Suppressor macrophage (primary cell): ENCODE measurements at places on chromosomes 1 and 21.

DNA sequence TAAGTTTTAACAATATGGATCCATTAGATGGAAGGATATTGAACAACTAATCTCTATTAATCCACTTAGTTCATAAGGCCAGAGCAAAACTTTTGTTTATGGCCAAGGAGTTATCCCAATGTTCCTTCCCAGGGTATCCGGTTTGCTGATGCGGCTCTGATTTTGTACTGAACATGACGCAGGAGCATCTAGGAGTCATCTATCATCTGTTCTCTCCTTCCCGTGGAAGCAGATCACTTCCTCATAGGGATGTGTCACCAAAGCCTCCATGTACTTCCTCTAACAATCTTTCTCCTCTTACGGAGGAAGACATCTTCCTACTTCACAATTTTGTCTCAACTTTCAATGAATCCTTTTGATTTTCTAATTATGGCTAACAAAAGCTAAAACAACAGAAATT is 206.6 kb downstream of the APP start:
- peak; percentile 78 for DNase-seq

DNA sequence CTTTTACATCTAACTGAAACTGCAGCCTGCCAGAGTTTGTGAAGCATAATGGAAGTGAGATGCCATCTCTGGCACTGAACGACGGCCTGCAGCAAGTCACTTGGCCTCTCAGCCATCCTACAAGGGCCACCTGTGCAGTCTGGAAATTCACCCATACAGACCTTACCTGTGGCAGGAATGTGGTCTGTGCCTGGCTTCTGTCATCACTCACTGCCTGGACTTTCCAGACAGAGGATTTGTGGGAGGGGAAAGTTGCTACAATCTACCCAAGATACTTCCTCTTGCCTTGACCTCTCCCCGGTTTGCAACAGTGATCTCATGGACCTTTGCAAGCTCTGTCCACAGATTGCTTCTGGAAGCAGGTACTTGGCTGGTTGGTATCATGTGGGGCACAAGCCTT is 58.4 kb upstream of the ATP1B1 start:
- DNase-seq = peak; percentile 88

- no peak for DNase-seq
Measured at GRCh38 chr1:221165839-221166500, 286.7 kb downstream of the HLX start.

GRCh38 chr1:6646499-6647148 is 22.0 kb downstream of the THAP3 start:
- peak; percentile 52 for DNase-seq

GRCh38 chr1:205012391-205013140 is 30.4 kb upstream of the CNTN2 start:
- no peak for DNase-seq

DNA sequence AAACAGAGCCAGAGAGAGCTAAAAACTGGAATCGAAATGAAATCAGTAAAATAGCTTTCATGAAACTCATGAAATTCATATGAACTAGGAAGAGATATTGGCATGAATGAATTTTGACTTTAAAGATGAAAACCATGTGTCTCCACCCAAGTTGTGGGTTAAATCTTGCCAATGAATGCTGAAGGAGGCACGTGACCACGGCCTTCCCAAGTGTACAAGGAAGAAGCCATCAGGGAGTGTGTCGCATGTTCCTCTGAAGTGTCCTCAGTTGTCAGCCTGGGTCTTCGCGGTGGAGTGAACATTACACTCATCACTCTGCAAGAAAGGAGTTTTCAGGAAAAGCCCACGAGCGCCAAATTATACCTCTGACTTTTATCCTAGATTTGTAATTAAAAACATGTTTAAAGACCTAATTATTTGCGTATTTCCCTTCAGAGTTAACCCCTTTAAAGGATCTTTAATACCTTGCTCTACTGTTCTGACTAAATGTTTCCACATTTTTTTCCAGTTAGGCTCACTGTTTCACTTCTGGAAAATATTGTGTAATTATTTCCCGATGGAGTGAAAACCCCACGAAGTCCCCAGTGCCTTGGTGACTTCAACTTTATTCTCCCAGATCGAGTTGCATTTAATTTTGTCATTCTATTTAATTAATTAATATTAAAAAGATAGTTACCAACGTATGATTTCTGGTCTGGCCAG is 118.3 kb downstream of the DHRS3 start:
- no peak for DNase-seq

DNA sequence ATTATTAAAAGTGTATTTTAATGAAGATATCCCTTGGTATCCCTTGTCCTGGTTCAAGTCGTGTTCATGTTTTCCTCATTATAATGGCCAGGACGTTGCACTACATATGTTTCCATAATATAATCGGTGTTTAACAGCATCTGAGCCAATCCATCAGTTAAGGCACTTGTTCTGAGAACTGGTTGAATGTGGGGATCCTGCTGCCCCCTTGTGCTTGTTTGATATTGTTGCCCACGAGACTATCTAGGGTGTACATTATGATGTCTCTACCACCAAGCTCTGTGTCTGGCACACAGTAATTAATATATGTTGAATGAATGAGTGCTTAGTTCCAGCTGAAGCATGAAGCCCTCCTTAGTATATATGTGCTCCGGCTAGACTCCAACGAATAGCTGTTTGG is 193.0 kb downstream of the CACNA1E start:
- DNase-seq = peak; percentile 25

- DNase-seq = no peak
Measured at GRCh38 chr1:64530969-64531692, 61.2 kb downstream of the CACHD1 start.

DNA sequence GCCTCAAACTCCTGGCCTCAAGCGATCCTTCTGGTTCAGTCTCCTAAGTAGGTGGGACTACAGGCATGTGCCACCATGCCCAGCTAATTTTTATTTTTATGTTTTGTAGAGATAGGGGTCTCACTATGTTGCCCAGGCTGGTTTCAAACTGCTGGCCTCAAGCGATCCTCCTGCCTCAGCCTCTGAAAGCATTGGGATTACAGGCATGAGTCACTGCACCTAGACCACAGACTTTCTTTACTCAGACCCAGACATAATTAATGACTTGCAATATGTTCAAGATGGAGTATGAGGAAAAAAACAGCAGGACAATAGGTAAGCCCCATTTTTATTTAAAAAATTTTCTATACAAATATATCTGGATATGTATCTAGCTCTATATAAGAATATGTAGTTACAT is 13.2 kb downstream of the KANK4 start:
- DNase-seq = no peak

DNA sequence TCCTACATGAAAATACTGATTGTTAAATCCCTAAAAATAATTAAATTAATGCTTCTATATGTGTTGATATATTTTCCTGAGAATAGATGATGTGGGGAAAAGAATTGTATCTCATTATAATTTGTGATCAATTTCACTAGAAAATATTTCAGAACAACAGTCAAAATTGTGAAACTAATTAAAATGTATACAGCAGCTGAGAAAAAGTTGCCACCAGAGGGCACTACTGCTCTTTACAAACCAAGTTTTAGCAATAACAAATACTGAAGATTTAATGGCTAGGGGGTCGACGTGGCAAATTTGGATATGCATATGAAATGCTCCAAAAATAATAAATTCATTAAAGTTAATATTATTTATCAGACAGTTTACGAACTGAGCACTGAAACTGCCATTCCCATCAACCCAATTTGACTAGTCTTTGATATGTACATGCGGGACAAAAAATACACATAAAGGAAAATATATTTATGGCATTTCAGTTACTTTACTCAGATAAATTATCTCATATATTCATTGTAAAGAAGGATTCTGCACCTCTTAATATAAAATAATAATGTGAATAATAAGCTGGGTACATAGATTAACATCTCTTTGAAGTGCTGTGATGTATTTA is 96.3 kb upstream of the TMPRSS15 start:
- DNase-seq = peak; percentile 53

DNA sequence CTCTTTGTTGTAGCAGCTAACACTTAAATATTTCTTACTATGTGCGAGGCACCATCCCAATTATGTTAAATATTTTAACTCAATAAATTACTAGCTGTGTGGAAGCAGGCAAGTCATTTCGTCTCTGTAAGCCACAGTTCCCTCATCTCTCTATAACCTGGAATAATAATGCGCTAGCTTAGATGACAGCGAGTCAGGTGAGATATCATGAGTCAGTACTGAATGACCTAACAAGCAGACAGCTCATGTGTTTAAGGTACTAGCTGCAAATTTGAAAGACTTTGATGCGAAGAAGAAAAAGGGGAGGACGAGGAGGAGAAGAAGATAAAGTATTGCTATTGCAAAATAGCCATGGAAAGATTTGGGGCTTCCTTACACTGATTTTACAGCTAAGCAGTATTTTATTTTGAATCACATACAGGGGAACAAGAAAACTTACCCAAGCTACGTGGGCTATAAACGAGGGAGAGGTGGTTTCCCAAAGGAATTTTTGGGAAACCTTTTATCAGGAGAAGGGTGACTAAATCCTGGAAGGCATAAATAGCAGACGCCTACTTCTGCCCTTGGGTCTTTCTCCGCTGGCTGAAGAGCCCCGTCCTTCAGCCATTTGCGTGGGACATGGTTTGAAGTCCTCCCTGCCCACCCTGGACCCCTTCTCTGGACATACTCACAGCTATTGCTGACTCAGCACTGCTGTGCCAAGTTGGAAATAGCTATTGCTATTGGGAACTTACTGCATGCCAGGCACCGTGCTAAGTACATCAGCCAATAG is 8.9 kb downstream of the CITED4 start:
- DNase-seq = no peak

- no peak for DNase-seq
Measured at GRCh38 chr1:164748253-164748899, 189.4 kb downstream of the PBX1 start.

- DNase-seq = no peak
Measured at GRCh38 chr1:61158591-61158990, 76.2 kb downstream of the NFIA start.

DNA sequence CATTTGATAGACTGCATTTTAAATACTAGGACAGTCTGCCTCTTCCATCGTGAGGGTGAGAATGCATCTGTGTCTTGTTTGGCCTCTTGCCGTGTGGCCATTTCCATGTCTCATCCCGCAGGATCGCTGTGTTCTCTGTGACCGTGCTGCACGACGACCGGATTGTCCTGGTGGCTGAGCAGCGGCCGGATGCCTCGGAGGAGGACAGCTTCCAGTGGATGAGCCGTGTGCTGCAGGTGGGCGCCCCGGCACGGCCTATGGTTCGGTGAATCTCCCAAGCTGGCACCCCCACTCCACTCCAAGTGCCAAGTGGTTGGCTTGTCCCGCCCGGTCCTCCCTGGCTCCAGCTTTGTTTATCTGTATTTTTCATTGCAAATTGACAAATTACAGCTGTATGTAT is 55.2 kb downstream of the S100B start:
- DNase-seq = no peak

- no peak for DNase-seq
Measured at GRCh38 chr1:241715956-241716355, 63.9 kb downstream of the WDR64 start.

- DNase-seq = no peak
Measured at GRCh38 chr1:231720652-231721325, 94.2 kb downstream of the DISC1 start.

DNA sequence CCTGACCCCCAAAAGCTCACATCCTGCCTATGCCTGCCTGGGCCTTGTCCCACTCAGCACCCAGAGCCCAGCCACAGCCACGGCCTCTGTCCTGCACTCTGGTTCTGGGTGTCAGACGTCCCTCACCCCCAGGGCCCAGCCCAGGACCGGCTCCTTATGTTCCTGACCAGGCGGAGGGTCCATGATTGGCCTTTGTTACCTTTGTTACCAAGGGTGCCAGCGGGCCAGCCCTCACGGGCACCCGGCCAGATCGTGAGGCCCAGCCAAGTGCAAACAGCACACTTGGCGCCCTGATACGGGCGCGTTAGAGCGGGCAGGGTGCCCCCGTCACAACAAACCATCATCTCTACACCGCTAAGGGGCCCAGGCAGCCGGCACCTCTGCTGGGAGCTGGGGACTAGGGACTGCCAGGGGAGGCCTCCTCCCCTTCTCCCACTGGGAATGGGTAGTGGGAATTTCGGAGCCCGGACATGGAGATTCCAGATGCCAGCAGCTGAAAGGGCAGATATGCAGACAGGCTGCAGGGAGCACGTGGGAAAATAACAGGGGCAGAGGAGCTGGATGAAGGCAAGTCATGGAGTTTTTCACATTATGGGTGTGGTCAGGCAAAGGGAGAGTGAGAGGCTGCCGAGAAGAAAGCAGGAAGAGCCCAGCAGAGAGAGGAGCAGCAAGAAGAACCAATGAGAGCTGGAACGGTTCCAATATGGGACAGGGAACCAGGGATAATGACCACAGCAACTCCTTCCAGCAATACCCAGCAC is 22.1 kb downstream of the HSPG2 start:
- DNase-seq = peak; percentile 13

DNA sequence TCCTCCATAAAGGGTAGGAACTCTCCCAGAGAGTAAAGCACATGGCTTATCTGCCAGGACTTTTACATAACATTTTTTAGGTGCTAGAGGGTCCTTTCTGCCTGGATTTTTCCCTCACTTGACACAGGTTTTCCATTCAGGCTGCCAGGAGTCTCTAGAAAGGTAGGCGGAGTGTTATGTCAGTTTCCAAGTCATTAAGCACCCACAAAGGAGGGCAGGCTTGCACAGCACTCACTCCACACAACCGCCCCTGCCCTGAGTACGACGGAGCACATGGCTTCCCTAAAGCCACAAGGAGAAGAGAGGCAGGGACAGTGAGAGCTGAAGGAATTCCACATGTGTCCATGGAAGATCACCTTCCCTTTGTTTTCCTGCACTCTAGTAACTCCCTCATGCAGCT is 55.7 kb downstream of the CAPZB start:
- DNase-seq = peak; percentile 28

DNA sequence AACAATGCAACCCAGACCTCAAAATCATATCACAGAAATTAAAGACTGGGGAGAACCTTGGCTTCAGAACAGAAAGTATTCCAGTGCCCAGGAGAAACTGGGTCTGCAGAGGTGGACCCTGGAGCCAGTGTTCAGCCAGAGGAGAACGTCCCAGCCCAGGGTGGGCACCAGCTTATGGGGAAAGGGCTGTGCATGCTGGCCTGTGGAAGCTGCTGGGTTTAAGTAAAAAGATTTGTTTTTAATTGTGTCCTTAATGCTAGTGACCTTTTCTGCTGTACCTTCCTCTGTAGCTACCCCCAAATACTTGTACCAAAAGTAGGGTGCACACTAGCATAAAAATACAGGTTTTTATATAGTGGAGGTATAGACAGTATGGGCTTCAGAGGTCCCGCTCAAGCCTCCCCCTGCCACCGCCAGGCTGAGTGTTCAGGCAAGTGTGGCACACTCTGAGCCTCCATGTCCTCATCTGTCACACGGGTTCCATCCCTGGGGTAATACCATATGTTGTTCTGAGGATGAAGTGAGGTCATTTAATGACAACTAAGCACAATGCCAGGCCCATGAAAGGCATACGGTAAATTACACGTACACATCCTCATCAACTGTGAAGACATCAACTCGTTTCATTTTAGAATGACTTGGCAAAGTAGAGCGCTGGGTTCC is 47.0 kb downstream of the SLC37A1 start:
- no peak for DNase-seq

- DNase-seq = no peak
Measured at GRCh38 chr1:154859151-154859785, 10.8 kb downstream of the KCNN3 start.
